Activated naive CD4-positive, alpha-beta T cell treated with anti-CD3 and anti-CD28 coated beads, Interleukin-2, amount 10 ng/mL, durations not matched to agents 7 days and 5 days (primary cell): ENCODE measurements at places on chromosomes 3 and 15.
A peak's percentile ranks its signal among the peaks of the same experiment; 100 is the strongest.

GRCh38 chr3:37535526-37536432 is 325.9 kb upstream of the CTDSPL start:
- no peak for DNase-seq

- no peak for DNase-seq
These were observed 81.5 kb downstream of the GAP43 start for GRCh38 chr3:115704661-115705338.

DNA sequence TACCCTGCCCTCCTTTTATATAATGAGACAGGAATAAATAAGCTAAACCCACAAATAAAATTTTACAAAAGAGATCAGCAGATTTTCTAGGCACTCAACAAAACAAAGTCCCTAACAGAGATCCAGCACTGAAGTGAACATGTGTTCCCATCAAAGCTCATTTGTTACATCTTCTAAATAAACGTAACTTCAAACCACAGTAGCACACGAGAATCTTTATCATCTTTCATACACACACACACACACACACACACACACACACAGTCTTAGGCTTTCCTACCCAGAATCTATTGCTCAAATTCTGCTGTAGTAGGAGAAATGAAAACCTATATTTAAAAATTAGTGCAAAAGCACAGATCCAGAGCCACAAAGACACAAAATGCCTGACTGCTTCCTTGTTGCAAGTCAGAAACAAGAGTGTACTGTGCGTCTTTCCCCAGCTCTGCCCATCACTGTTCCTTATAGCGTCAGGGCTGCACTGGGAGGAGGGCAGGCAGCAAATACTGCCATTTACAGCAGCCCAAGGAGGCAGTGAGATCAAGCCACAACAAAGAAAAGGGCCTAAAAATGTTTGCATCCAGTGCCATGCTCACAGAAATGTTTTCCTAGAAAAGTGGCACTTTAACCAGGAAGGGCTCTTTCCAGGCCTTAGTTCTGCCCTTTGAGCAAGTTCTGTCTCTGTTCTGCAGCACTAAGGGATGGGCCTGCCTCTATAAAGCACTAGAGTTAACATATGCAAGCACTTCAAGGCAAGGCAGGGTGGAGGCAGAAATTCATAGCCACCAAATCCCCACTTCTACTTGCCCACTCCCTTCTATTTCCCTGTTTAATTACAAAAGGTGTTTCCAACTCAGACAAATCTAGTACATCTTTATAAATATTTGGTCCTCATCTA is 6.0 kb downstream of the IP6K1 start:
- DNase-seq, result no peak

DNA sequence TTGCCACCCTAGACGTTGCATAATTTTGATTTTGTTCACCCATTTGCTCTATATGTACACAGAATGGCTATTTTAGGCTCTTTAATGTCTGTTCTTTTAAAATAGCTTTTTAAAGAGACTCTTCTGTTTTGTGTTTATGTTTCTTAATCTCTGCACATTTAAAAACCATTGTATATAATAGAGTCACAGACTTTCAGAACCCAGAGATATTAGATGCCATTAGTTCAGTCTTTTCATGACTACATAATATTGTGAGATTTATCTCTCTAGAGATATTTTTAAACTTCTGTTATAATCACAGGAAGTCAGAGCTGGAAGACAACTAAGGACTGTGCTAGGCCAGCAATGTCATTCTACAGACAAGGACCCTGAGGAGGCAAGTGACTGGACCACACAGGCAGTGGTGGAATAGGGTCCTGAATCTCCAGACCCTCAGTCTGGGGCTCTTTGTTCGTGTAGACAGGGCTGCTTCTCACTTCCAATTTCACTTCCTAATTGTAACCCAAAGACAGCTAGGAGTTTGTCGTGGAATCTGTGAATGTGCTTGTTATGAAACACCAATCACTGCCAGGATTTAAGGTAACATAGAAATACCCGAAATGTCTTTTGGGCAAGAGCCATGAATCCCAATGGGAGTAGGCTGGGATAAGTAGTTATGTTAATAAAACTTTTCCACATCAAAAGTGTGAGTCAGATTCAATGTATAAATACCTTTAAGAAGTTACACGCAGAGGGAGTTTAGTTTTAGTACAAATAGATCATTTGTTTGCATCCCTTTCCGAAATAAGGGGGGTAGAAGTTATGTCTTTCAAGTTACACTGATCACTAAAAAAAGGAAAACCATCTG is 165.2 kb upstream of the ROPN1 start:
- DNase-seq, result no peak

- DNase-seq, result no peak
These were observed 22.1 kb downstream of the PARL start for GRCh38 chr3:183862610-183863009.

GRCh38 chr3:185744997-185745843 is 79.6 kb downstream of the IGF2BP2 start:
- DNase-seq, result no peak

DNA sequence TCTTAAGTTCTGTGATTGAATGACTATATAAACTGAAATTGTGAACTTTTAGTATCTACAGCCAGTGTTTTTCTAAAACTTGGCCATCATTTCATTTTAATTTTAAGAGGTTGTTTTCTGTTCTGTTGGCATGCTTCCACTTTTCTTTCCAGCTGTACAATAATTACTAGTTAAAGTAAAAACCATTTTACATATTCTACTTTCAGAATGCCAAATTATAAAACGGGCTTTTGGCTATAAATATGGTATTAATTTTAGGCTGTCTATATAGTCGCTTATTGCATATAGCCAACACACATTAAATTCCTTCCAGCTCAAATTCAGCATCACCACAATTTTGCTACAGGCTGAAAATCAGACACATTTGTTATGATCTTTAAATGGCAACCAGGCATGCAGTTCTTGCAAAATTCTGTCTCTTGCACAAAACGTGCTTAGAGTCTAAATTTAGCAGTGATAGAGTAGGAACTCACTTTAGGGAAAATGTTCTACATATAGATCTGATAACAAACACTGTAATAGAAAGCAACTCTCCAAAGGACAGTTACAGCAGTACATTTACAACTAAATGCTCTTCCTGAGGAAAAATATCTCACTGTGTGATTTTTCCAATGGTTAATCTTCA is 81.1 kb downstream of the BTD start:
- no peak for DNase-seq

GRCh38 chr3:79598594-79598993 is 169.2 kb downstream of the ROBO1 start:
- no peak for DNase-seq

GRCh38 chr3:108073764-108074431 is 16.9 kb downstream of the CD47 start:
- no peak for DNase-seq

DNA sequence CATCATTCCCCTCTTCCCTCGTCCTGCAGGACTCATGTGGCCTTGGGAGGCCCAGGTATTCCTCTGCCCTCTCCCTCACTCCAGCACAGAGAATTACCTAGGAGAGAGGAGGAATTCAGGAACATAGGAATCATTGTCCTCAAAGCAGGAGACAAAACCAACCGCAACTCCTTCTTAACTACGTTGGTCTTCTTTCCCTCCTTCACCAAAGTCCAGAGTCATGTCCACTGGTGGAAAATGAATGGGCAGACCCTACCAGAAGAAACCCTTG is 55.0 kb upstream of the SKOR1 start:
- no peak for DNase-seq

- DNase-seq, result no peak
These were observed 806.6 kb upstream of the LMCD1 start for GRCh38 chr3:7695049-7695448.

GRCh38 chr3:183460081-183461055 is 31.9 kb upstream of the MCF2L2 start:
- DNase-seq, result no peak

DNA sequence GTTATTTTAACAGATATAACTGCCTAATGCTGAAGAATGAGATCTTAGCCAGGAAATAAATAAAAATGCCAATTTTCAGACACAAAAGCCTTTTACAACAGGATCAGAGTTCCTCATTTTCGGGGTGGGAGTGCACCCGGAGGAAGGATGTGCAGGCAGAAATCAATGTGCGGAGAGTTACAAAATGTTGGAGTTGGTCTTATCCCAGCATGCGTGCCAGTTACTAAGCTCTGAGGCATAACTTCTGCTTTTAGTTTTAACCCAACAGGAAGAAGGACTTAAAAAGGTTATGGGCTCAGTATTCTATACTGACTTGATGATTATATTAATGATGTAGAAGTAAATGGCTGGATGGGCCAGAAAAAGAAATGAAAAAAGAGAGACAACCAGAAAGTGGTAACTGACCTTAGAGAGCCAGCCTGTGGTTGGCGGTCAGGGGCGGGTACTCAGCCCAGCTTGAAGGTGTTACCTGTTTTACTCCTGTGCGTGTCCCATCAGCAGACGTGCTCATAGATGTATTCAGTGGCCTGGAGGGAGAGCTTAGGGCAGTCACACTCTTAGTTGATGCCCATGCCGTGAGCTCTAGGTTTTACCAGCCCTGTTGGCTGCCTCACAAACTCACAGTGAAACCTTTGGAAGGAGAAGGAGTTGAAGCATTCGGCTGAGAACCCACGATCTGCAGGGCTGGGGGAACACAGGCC is 164.7 kb downstream of the SV2B start:
- no peak for DNase-seq

- DNase-seq, result no peak
These were observed 140.3 kb downstream of the RPLP1 start for GRCh38 chr15:69592954-69593353.

DNA sequence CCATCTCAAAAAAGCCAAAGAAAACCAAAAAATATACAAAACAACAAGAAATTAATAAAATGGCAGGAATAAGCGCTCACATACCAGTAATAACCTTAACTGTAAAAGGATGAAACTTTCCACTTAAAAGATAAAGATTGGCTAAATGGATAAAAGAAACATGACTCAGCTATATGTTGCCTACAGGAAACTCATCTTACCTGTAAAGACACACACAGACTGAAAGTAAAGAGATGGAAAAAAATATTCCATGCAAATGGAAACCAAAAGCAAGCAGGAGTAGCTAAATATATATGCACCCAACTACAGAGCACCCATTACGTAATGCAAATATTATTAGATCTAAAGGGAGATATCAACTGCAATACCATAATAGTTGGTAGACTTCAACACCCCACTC is 49.7 kb downstream of the ADAM10 start:
- DNase-seq, result no peak

DNA sequence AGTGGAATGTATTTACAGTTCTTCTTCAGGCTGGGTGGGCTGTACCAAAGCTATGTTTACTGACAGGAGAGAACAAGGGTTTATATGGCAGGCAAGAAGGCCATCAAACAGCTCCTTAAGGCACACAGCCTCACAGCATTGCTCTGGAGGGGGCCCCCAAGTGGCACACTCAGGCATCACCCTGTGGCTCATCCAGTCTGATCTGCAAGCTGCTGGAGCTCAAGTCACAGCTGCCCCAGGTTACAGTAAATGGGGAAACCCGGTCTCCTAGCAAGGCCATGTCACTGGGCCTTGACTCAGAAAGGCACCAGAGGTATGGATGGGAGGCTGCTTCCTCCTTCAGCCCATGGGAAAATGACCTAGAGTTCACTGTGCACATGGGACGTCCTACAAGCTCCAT is 67.5 kb downstream of the TFG start:
- no peak for DNase-seq

GRCh38 chr3:77254967-77255831 is 215.3 kb downstream of the ROBO2 start:
- DNase-seq, result peak; percentile 21

DNA sequence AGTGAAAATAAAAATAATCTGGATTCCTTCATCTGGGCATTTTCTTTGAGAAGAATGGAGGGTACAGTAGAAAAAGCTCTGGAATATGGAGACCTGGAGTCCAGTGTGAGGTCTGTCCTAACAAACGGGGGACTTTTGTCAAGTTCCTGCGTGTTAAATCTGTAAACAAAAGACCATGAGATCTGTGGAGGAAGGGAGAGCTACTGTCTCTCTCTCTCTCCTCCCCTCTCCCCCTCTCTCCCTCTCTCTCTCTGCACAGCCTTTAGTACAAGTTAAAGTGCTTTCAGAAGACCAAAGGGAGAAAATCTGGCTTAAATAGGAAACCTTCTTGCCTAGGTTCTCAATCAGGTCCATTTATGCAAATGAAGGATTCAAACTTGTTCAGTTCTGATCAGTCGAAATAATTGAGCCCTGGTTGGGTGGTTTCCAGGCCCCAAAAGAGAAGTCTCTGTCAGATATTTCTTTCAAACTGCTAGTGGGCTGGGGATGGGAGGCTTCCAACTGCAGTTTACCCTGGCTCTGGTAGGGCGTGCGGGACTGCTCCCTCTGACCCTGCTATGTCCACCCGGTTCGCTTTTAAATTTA is 103.7 kb downstream of the SV2B start:
- DNase-seq, result no peak

- no peak for DNase-seq
These were observed 19.3 kb downstream of the CCNB2 start for GRCh38 chr15:59124261-59124660.

DNA sequence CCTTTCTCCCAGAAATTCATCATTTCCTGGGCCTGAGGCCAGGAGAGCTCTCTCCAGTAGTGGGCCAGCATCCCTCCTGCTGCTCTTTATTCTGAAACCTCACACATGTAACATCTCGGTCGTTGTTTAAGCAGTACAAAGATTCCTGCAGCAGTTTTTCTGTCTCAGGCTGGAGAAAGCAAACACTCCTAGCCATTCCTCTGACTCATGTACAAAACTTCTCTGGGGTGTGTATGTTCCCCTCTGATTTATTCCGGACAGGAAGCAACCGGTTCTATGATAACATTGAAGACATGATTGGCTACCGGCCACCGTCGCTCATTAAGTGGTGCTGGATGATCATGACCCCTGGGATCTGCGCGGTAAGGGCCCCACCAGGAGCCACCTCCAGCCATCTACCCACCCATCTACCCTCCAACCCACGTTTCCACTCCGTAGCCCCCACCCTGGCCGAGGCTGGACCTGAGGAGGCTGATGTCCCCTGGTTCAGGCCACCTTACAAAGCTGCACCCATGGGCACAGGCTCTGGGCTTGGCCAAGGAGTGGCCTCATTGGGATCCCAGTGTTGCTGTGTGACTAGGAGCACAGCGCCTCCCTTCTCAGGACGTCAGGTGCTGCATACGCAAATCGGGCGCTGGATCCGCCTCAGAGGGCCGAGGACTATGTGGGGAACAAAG is 58.6 kb upstream of the SLC6A1 start:
- no peak for DNase-seq

DNA sequence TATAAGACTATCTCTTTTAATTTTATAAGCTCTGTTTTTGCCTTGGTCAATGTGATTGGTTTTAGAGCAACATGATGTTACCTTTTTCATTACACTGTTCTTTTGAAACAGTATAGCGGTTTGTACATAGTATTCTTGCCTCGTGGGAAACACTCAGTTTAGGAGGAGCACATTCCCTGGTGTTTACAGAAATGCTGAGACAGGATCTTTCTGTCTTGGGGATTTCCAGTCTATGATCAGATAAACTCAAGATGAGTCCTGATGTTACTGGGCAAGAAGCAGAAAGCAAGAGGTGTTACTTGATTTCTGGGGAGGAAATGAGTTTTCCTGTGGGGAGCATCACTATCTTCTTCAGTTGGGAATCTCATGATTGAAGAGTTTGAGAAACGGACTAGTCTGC is 2.5 kb downstream of the TMEM266 start:
- no peak for DNase-seq

GRCh38 chr3:188383748-188384147 is 229.8 kb downstream of the LPP start:
- DNase-seq, result no peak

GRCh38 chr3:14827776-14828175 is 9.0 kb downstream of the FGD5 start:
- DNase-seq, result no peak
